ENCODE measurements at places on chromosomes 5 and 9.

GRCh38 chr9:23375511-23375910, 450.5 kb downstream of the ELAVL2 start:
- no peak for DNase-seq

DNA sequence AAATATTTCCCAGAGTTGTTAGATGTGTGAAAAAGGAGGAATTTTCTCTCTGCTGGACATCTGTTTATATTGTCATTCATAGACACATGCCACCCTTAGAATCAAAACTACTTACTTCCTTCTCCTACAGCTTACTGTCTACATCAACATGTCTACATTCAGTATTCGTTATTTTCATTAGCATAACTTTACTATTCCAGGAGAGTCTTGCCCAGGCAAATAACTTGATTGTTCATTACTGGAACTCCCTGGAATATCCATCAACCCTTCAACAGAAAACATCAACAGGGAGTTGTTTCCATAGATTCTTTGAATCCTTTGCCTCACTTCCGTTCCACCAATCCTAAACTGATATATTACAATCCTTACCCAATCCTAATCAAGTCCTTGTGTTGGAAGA, 457.5 kb upstream of the ZNF608 start:
- no peak for DNase-seq

GRCh38 chr5:138418444-138418843, 20.4 kb upstream of the REEP2 start:
- DNase-seq: no peak

GRCh38 chr5:120771202-120771601, 307.1 kb downstream of the PRR16 start:
- DNase-seq: no peak

GRCh38 chr5:219460-219863, 1.3 kb downstream of the SDHA start:
- no peak for DNase-seq

- DNase-seq: no peak
These were observed 438.7 kb downstream of the KDM4C start for GRCh38 chr9:7196467-7196866.

DNA sequence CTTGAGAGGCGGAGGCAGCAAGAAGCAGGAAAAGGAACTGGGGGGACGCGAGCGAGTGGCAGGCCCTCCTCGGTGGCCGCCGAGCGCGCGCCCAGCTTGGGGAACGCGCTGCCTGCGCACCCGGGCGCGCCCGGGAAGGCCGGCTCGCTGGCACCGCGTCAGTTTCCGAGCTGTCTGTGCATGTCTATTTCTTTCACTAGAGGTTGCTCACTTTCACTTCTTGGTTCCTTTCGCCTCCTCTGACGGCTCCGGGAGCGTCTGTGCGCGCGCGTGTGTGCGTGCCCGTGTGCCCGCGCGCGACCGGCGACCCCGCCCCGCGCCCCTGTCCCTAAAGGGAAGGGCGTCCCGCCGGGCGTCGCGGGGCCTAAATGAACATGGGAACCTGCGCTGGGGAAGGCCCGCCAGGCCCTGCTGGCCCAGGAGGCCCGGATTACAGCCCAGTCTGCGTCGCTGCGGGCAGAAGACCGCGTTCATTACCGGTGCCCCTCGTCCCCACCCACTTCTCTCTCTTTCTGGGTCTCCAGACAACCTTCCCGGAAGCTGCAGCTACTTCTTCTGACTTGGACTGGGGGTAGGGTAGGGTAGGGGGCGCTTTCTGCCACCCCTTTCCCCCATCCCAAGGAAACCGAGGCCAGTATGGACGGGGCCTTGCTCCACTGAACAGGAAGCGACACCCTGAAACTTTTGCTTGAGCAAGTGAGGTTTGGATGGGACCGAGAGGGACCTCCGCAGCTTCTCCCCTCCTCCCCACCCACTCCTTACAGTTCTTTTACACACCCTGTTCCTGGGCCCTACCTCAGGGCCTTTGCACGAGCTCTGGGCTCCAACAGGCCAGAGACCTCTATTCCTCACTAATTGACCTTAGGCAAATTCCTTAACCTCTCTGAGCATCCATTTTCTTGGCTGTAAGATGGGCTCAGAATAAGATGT, 205.8 kb upstream of the IER5L start:
- DNase-seq: peak; percentile 30

- no peak for DNase-seq
These were observed 135.2 kb downstream of the PCSK1 start for GRCh38 chr5:96297867-96298266.
